ENCODE measurements at places on chromosomes 6 and 20. TPM values are rescaled to one million over a fixed set of nuclear protein-coding genes. Genes with fewer than 3 reads are reported as not detected.

The FERMT1 gene
- total RNA-seq = under 0.01 TPM

The STX11 gene
- 118 TPM for total RNA-seq

The FRMD1 gene
- not detected for total RNA-seq

The MEA1 gene
- total RNA-seq = 17.7 TPM

The KHDC1L gene
- not detected for total RNA-seq

The MAS1 gene
- 0.10 TPM for total RNA-seq

The PPIL6 gene
- total RNA-seq = 1.9 TPM

The PHACTR1 gene
- 81.6 TPM for total RNA-seq

The TMEM170B gene
- 17.5 TPM for total RNA-seq

The SUPT3H gene
- 7.1 TPM for total RNA-seq

The CDC25B gene
- 25.2 TPM for total RNA-seq

The MYLK4 gene
- 0.42 TPM for total RNA-seq

The TOMM6 gene
- 56.3 TPM for total RNA-seq

The GJA10 gene
- not detected for total RNA-seq

The MCCD1 gene
- not detected for total RNA-seq

The ATXN1 gene
- total RNA-seq = 83.4 TPM

The PAK5 gene
- not detected for total RNA-seq

The TINAG gene
- total RNA-seq = not detected

The SGK2 gene
- total RNA-seq = 0.10 TPM

The CYP39A1 gene
- total RNA-seq = not detected

The HTR1E gene
- not detected for total RNA-seq

The REM1 gene
- total RNA-seq = 0.10 TPM

The PRPH2 gene
- not detected for total RNA-seq

The USP49 gene
- total RNA-seq = 3.5 TPM

The ZNF311 gene
- total RNA-seq = 0.10 TPM

The SUMO4 gene
- 16.9 TPM for total RNA-seq

The SALL4 gene
- total RNA-seq = not detected

The FOXC1 gene
- 0.10 TPM for total RNA-seq

The THBD gene
- 82.1 TPM for total RNA-seq

The TPBG gene
- total RNA-seq = 0.31 TPM

The C6orf141 gene
- total RNA-seq = 0.21 TPM

The PLCB4 gene
- total RNA-seq = 0.21 TPM
